Stimulated activated CD8-positive, alpha-beta memory T cell treated with anti-CD3 and anti-CD28 coated beads, Interleukin-7, amount 100 ng/mL, for 24 hours (primary cell): ENCODE measurements at places on chromosomes 1 and 21.

- DNase-seq = no peak
Observed at GRCh38 chr1:240004086-240004749, 87.5 kb upstream of the FMN2 start.

GRCh38 chr1:30038134-30039025 is 685.0 kb downstream of the MATN1 start:
- no peak for DNase-seq

DNA sequence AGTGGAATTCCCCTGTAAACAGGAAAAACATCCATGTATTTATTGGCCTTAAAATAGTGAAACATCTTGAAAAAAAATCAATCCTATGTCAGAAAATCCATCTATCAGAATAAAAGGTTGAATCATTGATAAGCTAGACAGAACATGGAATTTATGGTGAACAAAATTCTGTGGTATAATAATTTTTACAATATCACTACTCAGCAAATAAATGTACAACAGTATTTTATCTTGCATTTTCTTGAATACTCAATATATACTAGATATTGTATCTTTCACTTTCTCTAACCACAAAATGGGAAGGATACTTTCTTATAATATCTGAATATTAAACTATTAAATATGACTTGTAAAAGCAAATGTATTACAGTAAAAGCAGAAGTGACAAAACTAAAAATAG is 5.7 kb upstream of the UBE4B start:
- no peak for DNase-seq

- no peak for DNase-seq
Observed at GRCh38 chr1:228359613-228360532, 46.8 kb downstream of the TRIM11 start.

DNA sequence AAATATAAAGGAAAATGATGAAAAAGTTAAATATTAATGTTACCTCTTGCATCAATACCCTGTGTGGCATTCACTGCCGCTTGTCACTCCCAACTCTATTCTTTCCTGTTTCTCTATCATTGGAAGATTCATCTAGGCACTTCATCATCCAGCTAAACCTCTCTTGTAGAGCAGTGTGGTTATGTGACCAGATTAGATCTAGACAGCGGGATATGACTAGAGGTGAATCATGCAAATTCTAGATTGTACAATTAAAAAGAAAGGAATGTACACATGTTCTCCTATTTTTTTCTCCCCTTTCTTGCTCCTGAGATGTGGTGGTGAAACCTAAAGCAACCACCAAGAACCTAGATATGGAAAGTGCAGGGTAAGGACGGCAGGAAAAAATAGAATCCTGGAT is 174.1 kb downstream of the LBR start:
- DNase-seq = no peak

DNA sequence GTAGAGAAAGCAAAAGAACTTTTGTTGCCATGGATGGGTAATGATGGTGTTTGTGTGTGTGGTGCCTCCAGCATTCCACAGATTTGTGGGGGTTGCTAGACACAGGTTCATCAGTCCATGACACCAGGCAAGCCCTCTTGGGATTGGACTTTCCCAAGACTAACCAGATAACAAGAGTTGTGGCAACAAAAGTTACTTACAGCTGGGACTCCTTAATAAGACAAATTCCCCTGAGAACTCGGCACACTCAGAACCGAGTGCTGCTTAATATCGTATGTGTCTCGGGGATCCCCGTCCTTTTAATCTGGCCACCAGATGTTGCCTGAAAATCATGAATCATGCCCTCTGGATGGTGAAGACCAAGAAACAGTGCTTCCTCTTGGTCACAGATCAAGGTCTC is 193.3 kb downstream of the AJAP1 start:
- no peak for DNase-seq

DNA sequence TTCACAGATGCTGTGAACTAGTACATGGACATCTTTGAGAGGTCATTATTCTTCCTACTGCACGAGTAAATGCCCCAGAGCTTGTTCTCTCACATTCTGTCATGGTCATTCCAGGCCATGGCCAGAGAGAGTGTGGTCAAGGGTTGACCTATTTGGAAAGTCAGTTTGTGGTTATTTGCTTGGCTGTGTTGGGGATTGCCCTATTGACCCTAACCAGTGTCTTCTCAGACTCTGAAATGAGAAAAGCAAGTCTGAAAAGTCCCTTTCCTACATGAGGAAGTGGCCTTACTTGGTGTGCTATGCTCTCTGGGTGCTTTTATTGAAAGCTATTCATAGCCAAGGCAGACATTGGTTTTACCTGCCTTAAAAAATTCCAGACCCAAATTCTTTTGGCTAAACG is 26.6 kb downstream of the CLIC6 start:
- no peak for DNase-seq

- no peak for DNase-seq
Observed at GRCh38 chr1:109725510-109725909, 13.5 kb downstream of the GSTM5 start.

- DNase-seq = no peak
Observed at GRCh38 chr1:156571261-156571852, 1.0 kb downstream of the IQGAP3 start.

- no peak for DNase-seq
Observed at GRCh38 chr1:234612352-234613127, 2.6 kb upstream of the IRF2BP2 start.

DNA sequence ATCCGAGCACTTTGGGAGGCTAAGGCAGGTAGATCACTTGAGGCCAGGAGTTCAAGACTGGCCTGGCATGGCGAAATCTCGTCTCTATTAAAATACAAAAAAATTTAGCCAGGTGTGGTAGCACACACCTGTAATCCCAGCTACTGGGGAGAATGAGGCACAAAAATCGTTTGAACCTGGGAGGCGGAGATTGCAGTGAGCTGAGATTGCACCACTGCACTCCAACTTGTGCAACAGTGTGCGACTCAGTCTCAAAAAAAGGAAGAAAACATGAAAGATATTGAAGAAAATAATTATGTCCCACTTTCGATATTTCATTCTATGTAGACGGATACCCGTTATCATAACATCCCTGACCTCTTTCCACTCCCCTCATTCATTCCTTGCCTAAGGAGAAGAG is 19.2 kb downstream of the TUT4 start:
- DNase-seq = no peak

GRCh38 chr1:38203441-38203840 is 156.8 kb upstream of the POU3F1 start:
- no peak for DNase-seq

DNA sequence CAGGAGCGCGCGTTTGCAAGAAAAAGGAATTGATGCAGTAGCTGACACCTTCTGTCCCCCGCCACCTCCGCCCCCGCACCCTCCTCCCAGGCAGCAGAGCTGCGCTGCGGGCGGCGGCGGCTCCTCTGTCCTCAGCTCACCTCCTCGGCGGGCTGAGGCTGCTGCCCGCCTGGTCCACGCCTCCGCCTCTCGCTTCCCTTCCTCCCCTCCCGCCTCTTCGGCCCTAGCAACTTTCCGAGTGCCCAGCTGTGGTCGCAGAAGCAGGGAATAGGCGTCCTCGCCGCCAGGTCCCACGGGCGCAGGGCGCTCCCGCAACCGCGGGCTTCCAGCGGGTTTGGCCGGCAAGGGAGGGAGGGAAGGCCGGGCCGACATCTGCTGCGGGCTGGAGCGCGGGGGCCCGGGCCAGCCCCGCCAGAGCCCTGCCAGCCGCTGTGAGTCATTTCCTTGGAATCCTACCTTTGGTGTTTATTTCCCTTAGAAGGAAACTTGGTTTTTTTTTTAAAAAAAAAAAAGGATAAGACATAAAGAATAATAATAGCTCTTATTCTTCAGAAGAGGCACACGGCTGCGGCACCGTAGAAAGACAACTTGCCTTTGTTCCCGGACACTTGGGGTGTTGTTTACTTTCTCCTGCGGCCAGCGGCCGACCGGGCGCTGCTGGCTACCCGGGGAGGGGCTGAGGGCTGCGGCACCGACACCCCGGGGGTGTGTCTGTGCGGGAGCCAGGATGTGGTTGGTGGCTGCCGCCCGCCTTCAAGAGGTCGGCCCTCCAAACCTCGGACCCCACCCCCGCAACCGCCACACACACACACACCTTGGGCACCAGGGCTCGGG is 1.1 kb downstream of the SERTAD4 start:
- no peak for DNase-seq

DNA sequence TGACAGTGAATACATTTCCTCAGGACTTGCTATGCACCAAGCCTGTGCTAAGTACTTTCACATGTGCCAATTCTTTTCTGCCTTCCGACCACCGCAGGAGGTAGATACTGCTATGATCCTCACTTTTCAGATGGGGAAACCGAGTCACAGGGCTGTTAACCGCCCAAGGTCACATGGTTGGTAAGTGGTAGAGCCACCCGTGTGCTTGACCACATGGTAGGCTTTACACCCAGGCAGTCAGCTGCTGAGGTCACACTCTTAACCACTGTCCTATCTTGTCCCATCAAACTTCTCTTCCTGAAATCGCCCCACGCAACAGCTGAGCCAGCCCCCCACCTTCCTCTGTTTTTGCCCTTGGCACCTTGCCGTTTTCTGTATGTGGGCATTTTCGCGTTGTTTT is 31.0 kb upstream of the SDHB start:
- no peak for DNase-seq

- no peak for DNase-seq
Observed at GRCh38 chr1:30506291-30507015, 216.9 kb downstream of the MATN1 start.

- DNase-seq = no peak
Observed at GRCh38 chr1:44421446-44421884, 16.4 kb downstream of the RNF220 start.
